ENCODE measurements at places on chromosomes 16 and 17.

DNA sequence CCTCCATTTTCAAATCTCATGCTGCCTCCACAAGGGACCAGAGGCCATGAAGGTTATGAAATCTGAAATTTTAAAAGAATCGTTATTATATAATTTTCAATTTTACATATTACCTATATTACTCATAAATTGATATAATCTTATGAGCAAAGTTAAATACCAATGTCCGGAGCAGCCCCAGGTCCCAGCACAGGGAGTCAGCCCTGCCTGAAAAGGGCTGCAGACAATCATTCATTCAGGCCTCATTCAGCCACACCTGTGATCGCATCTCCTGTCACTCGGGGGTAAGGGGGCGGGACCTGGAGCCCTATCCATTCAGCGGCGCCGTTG is 172.5 kb downstream of the AHSP start:
- peak; percentile 86 for DNase-seq

- DNase-seq = no peak
Measured at GRCh38 chr17:38857271-38857670, 3.8 kb upstream of the RPL23 start.

GRCh38 chr16:89442588-89442987 is 47.8 kb downstream of the ANKRD11 start:
- DNase-seq = no peak

DNA sequence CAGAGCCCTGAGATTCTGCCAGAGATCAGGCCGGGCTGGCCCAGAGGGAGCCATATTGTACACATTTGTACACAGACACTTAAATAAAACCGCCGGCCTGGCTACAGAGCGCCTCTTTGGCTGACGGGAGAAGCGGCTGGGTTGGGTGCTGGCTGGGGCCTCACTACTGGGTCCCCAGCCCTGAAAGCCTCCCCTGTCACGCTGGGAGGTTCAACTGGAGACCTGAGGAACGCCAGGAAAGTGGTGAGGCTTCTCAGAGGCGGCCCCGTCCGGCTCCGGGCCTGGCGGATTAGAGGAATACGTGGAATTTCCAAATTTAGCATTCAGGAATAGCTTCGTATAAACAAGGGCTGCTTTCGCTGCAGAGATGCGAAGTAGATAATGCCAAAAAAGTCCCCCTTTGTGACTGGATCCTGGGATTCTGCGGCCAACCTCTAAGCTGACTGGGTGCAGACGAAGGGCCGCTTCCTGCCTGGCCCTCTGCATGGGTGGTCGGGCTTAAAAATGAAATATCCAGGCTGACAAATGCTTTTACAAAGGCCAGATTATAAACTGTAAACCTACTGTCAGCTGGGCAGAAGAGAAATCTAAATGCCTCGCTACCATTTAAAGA is 252.4 kb downstream of the IRF8 start:
- no peak for DNase-seq

DNA sequence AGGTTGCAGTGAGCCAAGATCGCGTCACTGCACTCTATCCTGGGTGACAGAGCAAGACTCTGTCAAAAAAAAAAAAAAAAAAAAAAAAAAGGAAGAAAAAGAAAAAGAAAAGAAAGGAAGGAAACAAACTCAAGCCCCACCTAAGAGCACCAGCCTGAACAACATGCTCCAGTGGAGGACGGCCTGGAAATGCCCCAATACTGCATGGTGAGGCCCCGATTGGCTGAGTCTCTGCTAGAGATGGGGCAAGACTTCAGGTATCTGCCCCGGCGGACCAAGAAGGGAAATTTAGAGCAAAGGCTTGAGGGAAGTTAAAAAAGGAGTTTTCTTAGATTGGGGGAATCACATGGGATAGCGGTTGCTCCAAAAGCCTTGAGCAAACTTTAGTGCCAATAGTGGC is 10.4 kb upstream of the ZNF652 start:
- no peak for DNase-seq

- no peak for DNase-seq
Measured at GRCh38 chr17:42456223-42457106, 2.2 kb upstream of the ATP6V0A1 start.

GRCh38 chr17:79444198-79444597 is 166.7 kb downstream of the RBFOX3 start:
- DNase-seq = no peak

- no peak for DNase-seq
Measured at GRCh38 chr17:76997981-76998531, 129.9 kb downstream of the MGAT5B start.

DNA sequence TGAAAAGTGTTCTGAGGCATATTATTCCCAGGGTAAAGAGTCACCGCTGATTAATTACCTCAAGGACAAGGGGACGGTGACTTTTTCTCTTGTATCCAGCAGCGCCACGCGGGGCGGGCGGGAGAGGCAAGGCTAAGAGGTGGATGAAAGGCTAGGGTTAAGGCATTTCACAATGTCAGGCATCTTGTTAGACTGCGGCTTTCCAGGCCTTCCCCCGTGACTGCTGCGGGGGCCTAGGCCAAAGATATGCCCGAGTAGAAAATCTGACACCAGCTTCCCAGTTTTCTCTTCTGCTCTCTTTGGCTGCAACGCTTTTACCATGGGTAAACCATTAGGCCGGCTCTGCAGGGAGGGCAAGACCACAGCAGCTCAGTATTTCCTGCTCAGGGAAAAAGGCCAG is 698.2 kb downstream of the MAF start:
- DNase-seq = no peak

GRCh38 chr16:1300664-1301476 is 8.6 kb upstream of the UBE2I start:
- DNase-seq = no peak

DNA sequence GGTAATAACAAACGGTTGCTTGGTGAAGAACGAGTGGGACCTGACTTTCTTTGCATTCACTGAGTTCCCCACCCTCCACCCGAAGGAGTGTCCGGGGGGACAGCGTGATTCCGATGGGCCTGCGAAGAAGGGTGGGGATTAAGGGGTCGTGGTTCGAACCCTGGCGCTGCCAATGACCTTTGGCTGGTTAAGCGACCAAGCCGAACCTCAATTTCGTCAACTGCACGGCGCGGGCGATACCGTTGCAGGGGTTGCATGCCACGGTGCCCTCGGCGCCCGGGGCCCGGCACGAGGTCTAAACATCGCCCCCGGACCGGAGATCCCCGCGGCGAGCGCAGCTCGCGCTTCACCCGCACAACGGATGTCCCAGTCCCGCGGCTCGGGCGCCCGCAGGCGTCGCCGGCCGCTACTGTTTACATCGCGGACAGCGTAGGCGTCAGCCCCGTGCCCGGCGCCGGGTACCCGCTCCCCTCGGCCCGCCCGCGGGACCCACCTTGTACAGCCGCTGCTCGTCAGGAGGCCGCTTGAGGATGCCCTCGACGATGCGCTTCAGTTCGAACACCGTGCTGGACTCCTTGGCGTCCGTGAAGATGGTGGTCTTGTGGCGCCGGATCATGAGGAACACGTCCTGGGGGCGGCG is 460 bp downstream of the ELOB start:
- no peak for DNase-seq

- no peak for DNase-seq
Measured at GRCh38 chr17:52827526-52827925, 669.0 kb upstream of the CA10 start.

- DNase-seq = no peak
Measured at GRCh38 chr16:85983064-85983463, 84.1 kb downstream of the IRF8 start.

- no peak for DNase-seq
Measured at GRCh38 chr16:50533317-50533716, 14.9 kb upstream of the NKD1 start.

DNA sequence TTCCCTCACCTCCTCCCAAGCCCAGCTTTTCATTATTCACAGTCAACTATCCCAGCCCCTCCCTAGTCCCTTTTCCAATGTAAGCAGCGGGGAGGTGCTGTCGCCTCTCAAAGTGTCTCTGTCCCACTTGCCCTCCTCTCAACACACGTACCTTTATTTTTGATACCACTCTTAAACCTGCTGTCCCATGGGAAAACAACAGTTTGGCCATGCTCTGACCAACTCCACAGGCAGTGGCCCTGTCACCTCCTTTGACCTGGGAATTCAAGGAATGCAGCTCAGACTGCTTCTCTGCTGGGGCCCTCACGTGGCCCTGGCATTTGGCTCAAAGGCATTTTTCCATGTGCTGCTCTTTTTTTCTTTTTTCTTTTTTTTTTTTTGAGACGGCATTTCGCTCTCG is 4.2 kb downstream of the LYRM9 start:
- DNase-seq = no peak

DNA sequence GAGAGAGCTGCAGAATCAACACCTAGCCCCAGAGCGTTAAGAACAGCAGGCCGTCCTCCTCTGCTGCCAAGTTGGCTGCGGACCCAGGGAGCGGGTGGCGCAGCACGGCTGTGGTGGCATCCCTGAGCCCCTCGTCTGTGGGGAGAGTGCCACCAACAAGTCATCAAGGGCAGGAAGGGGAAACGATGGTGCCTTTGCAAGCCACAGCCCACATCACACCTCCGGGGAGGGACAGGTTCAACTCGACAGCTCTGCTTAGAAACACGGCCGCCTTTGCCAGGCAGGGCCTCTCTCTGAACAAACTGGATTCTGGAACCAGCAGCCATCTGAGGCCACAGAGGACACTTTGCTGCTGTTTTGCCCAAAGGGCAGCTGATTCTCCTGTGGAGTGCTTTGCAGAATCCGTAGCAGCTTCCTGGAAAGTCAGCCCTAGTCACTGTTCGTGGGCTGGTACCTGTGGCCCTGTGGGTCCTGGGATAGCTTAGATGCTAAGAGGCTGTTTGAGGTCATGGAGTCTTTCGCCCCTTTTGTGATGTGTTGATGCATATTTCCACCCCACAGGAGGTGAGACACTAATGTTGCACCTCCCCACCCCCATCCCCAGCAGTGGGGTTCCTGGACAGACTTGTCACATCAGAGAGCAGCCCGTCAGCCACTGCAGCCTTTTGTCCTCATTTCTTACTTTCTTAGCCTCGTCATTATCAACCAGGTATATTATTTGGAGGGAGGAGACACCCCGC is 270.6 kb downstream of the CPPED1 start:
- no peak for DNase-seq

DNA sequence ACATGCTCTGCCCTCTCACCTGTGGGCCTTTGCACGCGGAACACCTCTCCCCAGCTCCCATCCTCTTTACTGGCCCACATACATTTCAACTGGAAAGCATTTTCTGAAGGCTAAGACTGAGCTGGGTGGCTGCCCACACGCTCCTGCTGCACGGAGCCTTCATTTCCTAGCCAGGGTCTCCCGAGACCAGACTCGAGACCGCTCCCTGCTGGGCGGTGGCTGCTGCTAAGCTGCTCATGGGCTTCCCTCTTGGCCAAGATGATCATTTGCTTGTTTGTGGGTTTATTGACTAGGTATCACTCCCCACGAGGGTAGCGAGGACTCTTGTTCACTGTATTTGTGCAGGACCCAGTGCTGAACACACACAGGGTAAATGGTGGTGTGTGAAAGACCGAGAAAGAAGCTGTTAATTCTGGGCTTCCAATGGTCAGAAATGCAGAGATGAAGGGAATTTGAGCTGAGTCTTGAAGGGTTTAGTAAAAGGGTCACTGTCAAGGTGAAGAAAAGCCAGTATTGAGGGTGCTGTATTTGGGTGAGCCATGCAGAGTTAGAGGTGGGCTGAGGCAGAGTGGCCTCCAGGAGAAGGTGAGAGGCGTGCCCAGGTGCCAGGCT is 907 bp downstream of the TRAPPC2L start:
- peak; percentile 48 for DNase-seq

- no peak for DNase-seq
Measured at GRCh38 chr17:70276906-70277305, 107.6 kb downstream of the KCNJ2 start.

DNA sequence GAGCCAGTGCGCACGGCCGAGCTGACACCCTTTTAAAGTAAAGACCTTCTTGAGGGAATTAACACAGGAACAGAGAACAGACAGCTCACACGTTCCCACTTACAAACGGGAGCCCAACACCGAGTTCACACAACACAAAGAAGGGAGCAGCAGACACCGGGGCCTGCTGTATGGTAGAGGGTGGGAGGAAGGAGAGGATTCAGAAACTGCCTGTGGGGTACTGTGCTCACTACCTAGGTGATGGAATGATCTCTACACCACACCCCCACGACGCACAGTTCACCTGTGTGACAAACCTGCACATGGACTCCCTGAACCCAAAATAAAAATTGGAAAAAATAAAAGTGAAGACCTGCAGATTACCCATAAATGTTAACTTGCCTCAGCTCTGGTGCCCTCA is 32.5 kb downstream of the TMC6 start:
- DNase-seq = no peak

DNA sequence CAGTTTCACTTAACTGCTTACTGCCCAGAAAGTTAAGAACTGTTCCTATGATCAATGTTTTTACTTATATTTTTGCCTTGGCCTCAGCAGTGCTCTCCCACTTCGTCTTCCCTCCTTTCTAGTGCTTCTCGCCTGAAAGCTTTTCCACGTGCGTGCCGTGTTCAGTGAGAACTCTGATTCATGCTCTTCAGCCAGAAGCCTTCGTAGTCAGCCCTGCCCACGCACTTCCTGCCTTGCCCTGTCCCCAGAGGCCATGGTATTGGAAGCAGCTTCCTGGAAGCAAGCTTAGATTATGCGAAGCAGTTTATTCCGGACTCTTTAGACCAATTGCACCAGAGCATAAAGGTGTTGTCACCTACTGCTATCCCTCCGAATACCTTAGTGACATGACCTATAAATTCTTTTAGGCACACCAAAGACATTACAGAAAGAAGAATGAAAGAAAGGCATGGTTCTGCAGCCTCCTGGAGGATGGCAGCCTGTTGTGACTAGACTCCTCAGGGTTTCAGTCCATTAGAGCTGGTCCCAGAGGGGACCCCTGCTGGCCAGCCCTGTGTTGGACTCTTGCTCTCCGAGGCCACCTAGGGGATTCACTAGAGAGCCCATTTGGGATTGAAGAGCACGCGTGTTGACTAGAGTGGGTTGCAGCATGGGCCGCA is 105.2 kb downstream of the RPTOR start:
- peak; percentile 49 for DNase-seq

DNA sequence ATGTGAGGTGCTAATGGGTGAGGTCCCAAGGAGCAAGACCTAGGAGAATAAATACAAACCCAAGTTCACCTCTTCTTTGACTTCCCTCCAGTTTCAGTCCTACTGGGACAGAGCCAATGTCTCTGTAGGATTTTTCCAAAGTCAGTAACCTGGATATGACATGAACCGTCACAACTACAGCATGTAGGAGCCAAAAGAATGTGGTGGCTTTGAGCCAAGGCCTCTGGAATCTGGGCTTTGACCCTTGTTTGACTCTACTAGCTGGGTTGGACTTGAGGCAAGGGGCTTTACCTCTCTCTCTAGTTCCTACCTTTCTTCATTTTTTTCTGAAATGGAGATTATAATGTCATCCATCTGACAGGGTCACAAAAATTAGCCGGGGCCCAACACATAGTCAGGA is 91.4 kb downstream of the CACNG3 start:
- no peak for DNase-seq
